CD4-positive, alpha-beta T cell treated with Interleukin-4 for 4 hours (primary cell): ENCODE measurements at places on chromosomes 7 and 10.

DNA sequence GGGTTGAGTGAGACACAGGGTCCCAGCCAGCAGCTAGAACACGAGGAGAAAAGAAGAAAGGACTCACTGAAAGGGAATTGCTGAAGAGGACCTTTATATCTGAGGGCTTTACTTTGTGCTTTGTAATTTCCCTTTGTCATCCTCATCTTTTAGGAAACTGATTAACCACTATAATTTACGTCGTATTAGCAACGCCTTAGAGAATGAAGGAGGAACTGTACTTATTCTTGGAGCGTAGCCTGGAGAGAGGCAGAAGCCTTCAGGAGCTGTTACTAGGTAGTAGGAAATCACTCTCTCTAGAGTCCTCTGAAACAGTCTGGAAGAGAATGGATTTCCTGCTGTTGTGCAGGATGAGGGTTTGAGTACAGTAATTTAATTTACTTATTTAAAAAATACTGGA is 101.0 kb upstream of the STEAP1B start:
- DNase-seq: no peak

DNA sequence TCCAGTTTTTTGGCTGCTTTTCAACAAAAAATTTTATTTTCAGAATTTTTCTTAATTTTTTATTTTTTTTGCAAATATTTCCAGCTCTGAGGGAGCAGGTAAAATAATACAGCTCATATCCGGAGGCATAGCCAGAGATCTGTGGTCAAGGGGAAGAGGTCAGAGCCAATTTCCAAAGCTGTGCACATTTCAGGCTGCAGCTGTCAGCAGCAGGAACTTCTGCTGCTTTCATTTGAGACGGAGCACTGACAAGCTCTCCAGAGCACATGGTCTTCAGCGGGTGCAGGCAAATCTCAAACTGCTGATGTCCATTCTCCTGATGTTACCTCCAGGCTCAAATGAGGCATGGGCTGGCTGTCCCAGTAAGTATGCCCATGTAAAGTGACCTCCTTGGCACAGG is 31.1 kb downstream of the SLC26A4 start:
- DNase-seq: no peak

- DNase-seq: no peak
Measured at GRCh38 chr10:98338318-98338717, 70.3 kb upstream of the LOXL4 start.

- DNase-seq: no peak
Measured at GRCh38 chr7:15397922-15398760, 163.7 kb downstream of the AGMO start.
